ENCODE measurements at places on chromosomes 12 and 14. TPM values are rescaled to one million over a fixed set of nuclear protein-coding genes. Genes with fewer than 3 reads are reported as not detected.
A peak's percentile ranks its signal among the peaks of the same experiment; 100 is the strongest.

GRCh38 chr14:96103560-96104460, 64.6 kb downstream of the C14orf132 start:
- no peak for DNase-seq

- no peak for DNase-seq
Measured at GRCh38 chr14:69803753-69804152, 6.7 kb upstream of the SLC10A1 start.

AICDA gene
- total RNA-seq, result not detected

- no peak for DNase-seq
Measured at GRCh38 chr14:85483037-85483436, 46.9 kb upstream of the FLRT2 start.

GRCh38 chr12:94055528-94055927, 92.8 kb upstream of the PLXNC1 start:
- no peak for DNase-seq

- no peak for DNase-seq
Measured at GRCh38 chr12:132218527-132218875, 74.2 kb downstream of the NOC4L start.

GRCh38 chr12:96719660-96720362, 187.2 kb upstream of the NEDD1 start:
- DNase-seq, result no peak

INTS13 gene
- 35.9 TPM for total RNA-seq

DNA sequence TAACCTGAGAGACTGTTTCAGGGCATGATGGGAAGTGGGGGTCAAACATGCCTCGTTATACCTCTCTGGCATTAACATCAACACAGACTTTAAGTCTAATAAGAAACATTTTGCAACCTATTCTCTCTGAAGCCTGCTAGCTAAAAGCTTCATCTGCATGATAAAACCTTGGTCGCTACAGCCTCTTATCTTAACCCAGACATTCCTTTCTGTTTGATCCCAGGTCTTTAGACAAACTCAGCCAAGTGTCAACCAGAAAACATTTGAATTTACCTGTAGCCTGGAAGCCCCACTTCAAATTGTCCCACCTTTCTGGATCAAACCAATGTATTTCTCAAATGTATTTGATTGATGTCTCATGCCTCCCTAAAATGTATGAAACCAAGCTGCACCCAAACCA, 9.1 kb downstream of the PPP2R3C start:
- DNase-seq, result no peak

GRCh38 chr12:29889737-29890136, 106.0 kb upstream of the TMTC1 start:
- DNase-seq, result no peak

KRT3 gene
- total RNA-seq, result not detected

DNA sequence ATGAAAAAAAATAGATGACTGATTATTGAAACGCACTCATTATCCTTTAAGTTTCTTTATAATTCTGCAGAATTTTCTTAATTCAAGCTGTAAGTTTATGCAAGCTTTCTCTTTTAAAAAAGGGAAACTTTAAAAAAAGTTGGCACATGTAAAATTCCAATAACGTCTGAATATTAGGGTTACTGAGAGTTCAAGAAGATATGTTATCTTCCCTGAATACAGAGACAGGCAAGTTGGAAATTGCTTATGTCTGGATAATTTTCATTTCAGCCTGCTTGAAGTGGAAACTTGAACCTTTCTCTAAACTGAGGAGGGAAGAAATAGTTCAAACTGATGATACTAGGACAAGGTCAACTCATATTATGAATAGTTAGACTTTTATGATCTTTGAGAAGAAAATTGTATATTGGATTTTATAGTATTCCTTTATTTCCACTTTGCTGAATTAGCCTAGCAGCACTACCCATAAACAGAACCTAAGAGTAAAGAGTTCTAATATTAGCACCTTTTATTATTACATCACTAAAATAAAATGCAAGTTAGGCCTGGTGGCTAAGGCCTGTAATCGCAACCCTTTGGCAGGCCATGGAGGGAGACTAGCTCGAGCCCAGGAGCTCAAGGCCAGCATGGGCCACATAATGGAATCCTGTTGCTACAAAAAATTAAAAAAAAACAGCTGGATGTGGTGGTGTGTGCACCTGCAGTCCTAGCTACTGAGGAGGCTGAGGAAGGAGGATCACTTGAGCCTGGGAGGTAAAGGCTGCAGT, 288.0 kb downstream of the TRHDE start:
- no peak for DNase-seq

GLT1D1 gene
- total RNA-seq, result not detected

GPR68 gene
- total RNA-seq, result 0.53 TPM

DNA sequence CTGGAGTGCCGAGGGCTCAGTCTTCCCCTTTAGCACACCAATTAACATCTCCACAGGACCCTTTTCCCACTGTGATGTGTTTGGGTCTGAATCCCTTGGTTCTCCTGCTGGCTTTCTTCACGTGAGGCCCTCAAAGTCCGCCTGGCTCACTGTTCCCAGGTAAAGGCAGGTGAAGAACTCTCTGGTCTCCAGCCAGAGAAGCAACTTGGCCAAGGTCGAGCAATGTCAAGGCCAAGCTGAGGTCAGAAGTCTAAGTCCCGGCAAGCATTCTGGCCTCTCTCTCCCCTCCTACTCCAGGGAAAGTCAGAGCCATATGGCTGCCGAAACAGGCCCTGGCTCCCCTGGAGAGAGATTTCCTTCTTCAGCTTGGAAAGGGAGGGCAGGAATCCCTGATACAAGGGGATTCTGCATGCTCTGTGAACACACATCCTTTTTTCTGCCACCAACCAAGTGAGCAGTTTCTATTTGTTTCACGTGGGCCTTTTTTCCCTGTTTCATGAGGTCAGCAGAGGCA, 61.4 kb upstream of the ESRRB start:
- DNase-seq, result no peak

GRCh38 chr14:91283666-91284065, 39.2 kb upstream of the GPR68 start:
- peak; percentile 18 for DNase-seq

DNA sequence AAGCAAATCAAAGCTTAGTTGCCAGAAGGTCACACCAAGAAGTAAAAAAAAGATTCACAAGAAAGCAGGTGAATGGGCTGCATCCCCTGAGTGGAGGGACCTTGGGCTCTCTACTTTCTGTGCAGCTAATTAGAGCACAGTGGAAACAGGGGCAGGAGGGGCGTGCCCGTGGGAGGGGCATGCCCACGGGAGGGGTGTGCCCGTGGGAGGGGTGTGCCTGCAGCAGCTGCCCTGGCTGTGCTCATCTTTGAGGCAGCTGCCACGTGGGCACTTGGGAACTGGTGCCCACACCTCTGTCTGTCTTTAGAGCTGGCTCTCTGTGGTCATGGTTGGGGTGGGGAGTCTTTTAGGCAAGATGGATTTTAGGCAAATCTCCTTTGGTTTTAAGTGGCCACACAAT, 60.0 kb downstream of the EML1 start:
- DNase-seq, result no peak

DNA sequence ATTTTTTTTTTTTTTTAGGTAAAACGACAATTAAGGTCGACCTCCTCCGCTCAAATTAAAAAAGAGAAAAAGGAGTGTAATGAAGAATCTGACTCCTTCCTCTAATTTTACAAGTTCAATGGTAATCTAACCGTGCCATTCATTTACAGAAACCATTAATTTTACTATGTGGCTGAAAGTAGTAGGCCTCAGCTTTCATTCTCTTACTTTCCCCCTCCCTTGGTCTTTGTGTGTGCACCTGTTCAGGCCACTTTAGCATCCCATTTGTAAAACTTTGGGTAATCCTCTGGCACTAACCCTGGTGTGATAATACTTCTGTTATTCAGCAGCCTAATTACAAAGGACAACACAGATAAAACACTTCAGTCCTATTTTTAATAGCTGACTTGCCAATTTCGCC, 128.1 kb downstream of the ASCL1 start:
- no peak for DNase-seq

NCAPD2 gene
- 40.4 TPM for total RNA-seq

- peak; percentile 47 for DNase-seq
Measured at GRCh38 chr12:124655048-124655697, 87.8 kb upstream of the NCOR2 start.

DNA sequence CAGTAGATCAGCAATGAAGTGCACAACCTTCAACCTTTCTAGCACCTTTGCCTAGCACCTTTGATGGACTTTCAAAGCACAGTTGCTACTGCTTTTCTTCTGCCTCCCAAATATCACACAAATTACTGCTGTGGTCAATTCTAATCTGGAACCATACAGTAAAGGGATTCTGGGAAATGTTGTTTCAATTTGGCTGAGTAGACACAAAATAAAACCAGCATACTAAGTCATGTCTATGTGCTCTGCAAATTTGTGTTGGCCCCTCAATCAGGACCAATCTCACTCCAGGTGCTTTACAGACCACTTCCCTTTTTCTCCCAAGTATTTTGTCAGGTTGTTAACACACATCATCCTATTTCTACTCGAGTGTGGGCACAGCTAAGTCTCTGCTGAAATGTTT, 38.3 kb upstream of the ADAMTS20 start:
- DNase-seq, result no peak

DNA sequence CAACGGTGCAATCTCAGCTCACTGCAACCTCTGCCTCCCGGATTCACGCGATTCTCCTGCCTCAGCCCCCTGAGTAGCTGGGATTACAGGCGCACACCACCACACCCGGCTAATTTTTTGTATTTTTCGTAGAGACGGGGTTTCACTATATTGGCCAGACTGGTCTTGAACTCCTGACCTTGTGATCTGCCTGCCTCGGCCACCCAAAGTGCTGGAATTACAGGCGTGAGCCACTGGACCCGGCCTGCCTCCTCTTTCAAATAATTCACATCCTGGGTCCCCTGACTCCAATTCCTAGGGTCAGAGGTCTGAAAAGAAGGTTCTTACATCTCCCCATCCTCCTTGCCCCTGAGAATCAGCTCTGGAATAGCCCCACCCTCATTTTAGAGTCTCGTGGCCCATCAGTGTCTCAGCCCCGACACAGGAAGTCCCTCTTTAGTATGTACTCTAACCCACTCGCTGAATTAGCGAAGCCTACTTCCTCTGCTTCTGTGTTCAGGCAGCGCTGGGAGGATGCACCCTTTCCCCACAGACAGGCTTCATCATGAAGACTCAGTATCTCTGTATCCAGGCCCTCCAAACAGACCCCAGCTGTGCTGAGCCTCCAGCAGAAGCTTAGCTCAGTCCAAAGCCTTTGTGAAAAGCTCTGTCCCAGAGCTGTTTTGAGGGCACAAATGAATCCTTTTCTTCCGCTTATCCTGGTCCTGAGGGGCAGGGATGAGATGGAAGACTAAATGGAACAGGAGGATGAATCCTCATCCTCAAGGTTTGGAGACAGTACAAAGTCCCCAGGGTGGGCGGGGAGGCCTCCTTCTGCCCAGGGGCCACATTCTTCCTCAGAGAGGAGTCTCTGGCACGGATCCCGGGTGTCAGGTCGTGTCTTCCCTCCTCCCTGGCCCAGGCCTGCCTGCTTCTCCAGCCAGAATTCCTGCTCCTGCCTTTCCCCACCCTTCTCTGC, 3.5 kb downstream of the LPAR5 start:
- no peak for DNase-seq

GRCh38 chr14:68257969-68258368, 438.4 kb downstream of the RAD51B start:
- DNase-seq, result no peak

TIGAR gene
- total RNA-seq, result 58.8 TPM

- no peak for DNase-seq
Measured at GRCh38 chr12:41988715-41989114, 156.0 kb downstream of the GXYLT1 start.

EEF1AKMT3 gene
- 8.7 TPM for total RNA-seq

- DNase-seq, result no peak
Measured at GRCh38 chr12:24360907-24361306, 411.4 kb upstream of the SOX5 start.

OR10P1 gene
- total RNA-seq, result not detected

- no peak for DNase-seq
Measured at GRCh38 chr12:33187409-33187808, 252.2 kb downstream of the SYT10 start.

DNA sequence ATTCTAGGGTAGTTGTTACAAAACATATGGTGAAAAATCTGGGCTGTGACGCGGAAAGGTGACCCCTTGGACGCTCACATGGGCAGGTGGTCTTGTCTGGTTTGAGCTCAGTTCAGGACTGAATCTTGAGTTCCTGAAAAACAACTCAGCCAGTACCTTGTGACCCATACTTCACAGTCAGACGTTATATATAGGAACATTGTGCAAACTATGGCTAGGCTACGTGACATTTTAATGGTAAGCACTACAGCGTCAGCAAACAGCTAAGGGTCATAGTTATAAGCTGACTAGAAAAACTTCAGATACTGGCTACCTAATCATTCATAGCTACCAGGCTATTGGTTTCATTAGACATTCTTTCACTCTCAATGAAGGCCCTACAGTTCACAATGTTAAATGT, 14.8 kb upstream of the EDDM3A start:
- DNase-seq, result no peak

DNA sequence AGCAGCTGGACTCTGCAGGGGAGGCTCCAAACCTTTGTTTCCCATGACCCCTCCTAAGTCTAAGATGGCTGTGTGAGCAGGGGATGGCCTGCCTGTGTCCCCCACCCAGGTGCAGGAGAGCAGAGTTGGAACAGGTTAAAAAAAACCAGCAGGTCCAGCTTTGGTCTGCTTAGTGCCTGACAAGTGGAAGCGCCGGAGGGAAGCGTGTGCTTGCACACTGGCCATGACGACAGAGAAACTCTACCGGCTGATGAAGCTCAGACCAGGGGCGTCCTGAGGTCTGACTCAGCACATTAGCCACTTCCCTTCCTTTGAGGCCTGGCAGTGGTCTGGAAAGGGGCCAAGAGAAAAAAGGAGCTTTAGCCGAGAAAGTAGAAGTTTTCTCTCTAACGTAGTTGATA, 280.1 kb downstream of the VRK1 start:
- DNase-seq, result peak; percentile 6

- no peak for DNase-seq
Measured at GRCh38 chr14:98428483-98428994, 843.5 kb downstream of the BCL11B start.

DNA sequence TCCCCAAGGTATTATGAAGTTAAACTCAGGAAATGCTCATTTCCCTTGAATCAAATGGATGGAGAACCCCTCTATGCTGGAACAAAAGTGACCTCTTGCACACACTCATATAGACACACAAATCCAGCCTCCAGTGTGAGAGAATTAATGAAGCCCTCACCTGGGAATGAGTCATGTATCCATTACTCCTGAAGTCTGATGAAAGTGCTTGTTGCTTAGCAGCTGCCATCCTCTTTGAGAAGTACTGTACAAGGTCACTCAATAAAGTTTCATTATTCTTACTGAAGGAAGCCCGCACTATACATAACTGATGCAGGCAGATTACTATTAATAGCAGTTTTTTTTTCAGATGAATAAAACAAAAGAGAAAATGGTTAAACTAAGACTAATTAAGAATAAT, 102.3 kb downstream of the RERG start:
- DNase-seq, result no peak

STAC3 gene
- total RNA-seq, result 1.1 TPM

DNA sequence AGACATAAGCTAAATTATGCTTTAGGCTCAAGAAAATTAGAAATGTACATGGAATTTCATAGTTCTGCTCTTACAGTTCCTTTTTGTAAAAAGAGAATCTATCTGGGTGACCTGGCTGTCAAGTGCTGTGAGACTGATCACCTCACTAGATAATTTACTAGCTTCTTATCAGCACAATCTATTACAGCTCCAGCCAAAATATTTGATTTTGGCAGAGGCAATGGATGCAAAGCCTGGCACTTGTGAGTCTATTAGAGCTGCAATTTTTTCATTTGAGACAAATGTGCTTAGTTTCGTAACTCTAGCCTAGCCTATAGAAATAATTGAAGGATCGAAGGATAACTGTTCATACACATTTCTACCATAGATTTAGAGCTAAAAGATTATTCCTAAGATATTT, 927.5 kb downstream of the SLC6A15 start:
- no peak for DNase-seq

PROX2 gene
- not detected for total RNA-seq

- no peak for DNase-seq
Measured at GRCh38 chr12:40616383-40616915, 75.8 kb upstream of the CNTN1 start.
